ENCODE measurements at places on chromosomes 3 and 15. TPM values are rescaled to one million over a fixed set of nuclear protein-coding genes. Genes with fewer than 3 reads are reported as not detected.

GRCh38 chr3:122067588-122068240 is 12.6 kb downstream of the CD86 start:
- DNase-seq = no peak

The TRIM69 gene
- 7.1 TPM for total RNA-seq

DNA sequence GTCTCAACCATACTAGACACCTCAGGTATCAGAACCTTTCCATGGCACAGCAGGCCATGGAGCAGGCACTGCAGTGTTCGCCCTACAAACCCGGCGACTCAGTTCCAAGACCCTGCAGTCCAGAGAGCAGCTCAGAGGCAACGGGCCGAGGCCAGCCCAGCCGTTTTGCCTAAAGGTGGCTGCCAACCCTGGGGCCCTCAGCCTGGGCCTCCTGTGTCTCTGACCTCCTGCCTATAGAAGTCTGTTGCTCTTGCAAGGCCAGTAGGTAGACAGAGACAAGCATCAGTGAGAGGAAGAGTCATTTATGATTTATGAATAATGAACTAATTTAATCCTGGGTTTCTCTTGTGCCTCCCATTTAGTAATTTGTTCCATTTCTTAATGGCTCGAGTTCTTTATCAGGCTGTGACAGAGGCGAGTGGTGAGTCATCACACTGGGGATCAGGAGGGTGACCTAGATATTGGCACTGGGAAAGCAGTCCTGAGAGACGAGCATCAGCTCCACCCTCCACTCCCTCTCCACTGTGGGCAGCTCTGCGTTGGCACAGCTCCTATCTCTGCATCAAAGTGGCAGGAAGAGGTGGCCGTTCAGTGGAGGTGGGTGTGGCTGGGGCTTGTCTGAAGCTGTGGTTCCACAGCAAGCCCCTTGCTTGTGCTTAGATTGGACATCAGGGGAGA is 79.8 kb downstream of the ABHD5 start:
- DNase-seq = peak; percentile 54

The GOLGA8T gene
- total RNA-seq = not detected

- no peak for DNase-seq
Measured at GRCh38 chr3:175818811-175819464, 959.8 kb downstream of the NAALADL2 start.

DNA sequence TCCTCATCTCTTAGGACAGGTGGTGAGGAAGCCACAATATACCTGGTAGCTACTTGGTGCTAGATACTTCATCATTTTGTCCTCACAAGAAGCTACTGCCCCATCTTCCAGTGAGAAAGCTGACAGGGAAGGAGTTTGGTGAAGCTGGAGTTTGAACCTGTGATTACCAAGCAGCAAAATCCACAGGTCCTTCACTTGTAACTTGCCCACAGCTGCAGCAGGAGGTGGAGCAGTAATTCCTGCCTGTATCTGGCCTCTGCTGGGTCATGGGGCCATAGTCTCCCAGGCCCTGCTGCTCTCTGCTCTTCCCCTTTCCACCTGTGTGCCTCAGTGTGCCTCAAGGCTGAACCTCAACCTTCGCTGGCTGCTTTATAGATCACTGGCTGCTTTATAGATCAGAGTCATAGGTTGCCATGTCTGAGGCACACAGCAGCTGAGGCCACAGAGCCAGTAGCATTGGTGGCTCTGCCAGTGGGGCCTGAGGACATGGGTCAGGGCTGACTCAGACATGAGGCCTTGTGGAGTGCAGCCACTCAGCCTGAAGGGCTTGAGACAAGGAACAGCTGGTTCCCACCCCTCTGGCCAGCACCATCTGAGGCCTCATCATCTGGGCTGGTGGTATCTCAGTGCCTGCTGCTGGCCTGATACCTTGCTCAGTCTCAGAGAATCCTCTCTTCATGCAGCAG is 11.1 kb upstream of the CHRNB4 start:
- DNase-seq = no peak

All from right lobe of liver (tissue), 6 donors.